ENCODE measurements at places on chromosomes 5 and 9.

DNA sequence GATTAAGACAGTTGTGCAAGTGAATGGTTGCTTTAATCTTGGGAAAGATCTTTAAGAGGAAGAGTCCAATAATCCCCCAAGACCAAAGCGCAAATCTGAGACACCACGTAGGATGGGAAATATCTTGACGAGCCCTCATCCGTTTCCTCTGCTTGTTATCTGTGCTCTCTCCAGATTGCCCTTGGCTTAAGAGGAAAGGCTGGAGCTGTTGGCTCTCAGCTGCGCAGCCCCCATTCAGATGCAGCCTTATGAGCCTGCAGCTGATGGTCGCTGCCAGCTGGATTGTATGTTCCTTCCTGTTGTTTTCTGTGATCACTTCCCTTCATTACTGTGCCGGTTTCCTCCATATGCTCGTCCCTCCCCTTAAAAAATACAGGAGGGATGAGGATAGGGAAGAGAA is 47.7 kb downstream of the PWWP2A start:
- DNase-seq = no peak

DNA sequence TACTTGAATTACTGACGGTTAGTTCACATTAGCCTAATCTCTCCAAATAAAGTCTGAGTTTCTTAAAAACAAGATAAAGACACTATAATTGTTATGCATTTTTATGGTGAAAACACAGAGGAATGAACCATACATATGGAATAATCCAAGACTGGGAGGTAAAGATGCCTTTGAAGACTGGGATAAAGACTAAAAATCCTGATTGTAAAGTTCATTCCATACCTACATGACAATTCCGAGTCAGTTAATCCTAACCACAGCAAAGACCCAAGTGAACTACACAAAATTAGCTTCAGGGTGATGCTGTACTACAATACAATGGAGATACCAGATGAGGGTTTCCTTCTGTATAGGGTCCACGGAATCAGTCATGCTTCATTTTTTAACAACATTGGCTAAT is 6.3 kb downstream of the AP3B1 start:
- no peak for DNase-seq

DNA sequence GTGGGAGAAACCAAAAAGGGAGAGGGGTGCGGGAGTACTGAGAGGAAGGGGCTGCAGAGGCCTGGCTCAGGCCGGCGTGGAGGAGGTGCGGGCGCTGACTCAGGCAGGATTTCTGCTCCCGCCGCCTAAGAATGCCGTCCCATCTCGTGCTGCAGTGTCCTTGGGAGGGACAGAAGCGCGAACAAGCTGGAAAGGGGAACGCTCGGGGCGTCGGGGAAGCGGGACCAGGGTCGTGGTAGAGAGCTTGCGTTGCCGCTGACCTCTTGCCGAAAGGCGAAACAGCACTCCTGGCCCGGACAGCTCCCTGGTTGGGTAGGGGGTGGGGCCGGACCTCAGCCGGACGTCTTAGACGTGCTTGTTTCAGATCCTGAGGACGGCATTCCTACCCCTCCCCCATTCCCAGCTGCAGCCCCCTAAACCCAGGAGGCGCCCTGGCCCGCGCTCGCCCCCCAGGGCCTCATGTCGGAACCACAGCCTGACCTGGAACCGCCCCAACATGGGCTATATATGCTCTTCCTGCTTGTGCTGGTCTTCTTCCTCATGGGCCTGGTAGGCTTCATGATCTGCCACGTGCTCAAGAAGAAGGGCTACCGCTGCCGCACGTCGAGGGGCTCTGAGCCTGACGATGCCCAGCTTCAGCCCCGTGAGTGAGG is 1.1 kb downstream of the RELL2 start:
- peak; percentile 66 for DNase-seq

DNA sequence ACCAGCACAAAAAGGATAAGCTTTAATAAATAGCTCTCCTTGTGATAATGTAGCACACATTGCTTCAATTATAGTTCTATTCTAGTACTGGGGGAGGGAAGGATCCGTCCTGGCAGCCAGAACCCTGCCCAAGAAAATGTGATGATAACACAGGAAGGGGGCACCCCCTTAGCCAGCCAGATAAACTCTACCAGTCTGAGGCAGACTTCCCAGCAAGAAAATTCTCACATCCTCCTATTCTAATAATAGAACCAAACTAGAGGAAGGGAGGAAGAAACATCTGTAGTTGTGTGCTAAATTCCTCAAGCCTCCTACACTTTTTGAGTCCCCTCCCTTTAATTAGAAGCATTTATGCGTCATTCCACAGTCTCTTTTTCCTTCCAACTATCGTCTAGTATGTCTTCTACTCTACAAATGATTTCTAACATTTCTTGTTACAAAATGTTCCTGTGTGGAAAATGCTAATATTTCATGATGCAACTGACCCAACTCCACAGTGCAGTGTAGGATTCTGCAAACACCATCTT is 261.0 kb downstream of the SEMA5A start:
- DNase-seq = no peak

GRCh38 chr9:84067821-84068220 is 87.2 kb downstream of the RMI1 start:
- DNase-seq = no peak

- DNase-seq = no peak
Measured at GRCh38 chr9:131834721-131835120, 94.8 kb upstream of the RAPGEF1 start.

GRCh38 chr5:134543820-134544614 is 18.5 kb downstream of the JADE2 start:
- peak; percentile 74 for DNase-seq

DNA sequence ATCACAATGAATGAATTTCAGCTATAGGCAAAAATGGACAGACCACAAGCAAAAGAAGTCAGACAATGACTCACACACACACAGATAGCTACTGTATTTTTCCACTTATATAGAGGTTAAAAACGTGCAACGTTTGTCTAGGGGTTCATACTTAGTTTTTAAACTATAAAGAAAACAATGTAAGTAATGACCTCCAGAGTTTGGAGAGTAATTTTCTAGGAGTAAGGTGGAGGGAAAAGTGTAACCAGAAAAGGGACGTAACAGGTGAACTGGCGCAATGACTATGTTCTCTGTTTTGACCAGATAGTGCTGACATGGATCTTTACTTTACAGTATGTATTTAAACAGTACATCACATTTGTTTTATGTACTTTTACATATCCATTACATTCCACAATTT is 51.1 kb downstream of the FNIP1 start:
- DNase-seq = no peak

DNA sequence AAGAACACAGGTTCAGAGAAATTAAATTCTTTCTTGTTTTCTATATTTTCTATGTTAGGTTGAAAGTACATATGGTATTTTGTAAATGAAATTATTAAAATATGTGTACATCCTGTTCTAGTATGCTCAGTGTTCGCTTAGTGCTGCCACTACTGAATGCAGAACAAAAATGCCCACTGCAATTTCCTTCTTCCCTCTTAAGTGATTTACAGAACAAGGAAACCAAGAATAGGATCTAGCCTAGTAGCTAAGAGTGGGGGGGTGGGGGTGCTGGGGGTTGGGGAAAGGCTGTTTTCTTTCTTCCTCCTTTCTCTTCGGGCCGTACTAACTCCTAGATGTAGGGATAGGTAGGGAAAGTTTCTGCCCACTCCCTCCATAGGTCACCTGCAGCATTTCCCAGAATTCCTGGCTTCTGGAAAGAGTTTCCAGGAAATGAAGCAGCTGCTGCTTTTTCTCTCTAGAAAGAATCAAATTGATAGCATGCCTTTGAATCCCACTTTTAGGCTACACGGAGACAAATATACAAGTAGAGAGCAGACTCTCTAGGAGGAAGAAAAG is 15.7 kb downstream of the SPATA9 start:
- no peak for DNase-seq

DNA sequence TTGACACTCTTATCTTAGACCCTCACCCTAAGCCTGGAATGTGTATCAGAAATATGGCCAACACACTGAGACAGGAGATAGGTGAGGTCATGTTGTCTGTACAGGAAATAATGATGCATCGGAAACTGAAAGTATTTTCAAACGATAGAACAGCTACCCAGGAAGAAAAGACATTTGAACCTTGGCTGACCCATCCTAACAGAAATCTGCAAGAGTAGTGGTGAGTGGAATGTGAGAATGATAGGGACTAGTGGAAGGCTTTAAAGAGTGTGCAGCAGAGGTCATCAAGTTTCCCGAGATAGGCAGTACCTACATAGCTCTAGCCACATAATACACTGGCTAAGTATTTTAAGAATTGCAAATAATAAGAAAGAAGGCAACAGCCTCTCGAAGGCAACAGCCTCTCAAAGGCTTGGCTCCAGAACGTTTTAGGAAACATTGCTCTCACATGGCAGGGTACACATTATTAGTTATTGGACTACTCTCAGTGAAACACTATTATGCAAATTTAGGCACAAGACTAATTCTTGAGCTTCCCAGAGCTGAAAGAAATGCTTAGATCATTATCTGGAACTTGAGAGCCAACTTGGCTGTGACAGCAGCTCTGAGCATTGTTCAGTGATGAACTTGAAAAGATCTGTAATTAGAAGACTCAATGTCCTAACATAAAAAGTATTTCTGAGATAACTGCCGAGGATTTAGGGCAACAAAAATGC is 133.1 kb upstream of the FBXL7 start:
- DNase-seq = no peak

DNA sequence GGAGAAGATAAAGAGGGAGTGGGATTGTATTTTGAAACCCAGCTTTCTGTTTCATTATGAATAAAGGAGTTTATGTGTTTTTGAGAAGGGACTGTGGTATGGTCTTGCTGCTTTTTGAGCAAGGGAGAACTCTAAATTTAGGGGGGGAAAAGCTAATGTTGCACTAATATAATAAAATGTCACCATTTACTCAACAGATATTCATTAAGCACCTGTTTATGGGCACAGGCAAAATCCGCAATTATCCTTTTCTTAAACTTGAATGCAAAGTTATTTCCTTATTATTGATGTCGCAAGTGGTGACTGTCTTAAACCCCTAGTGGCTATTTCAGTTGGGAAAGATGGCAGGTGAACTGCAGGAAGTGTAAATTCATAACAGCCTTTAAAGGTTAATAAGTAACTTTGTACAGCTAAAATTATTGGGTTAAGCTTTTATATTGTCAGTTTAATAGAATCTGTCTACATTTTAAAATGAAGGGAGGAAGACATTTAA is 1.5 kb downstream of the CDC42SE2 start:
- peak; percentile 77 for DNase-seq

GRCh38 chr5:100827481-100827889 is 75.6 kb downstream of the ST8SIA4 start:
- DNase-seq = no peak

GRCh38 chr9:109639674-109640579 is 140.1 kb upstream of the PALM2AKAP2 start:
- no peak for DNase-seq

DNA sequence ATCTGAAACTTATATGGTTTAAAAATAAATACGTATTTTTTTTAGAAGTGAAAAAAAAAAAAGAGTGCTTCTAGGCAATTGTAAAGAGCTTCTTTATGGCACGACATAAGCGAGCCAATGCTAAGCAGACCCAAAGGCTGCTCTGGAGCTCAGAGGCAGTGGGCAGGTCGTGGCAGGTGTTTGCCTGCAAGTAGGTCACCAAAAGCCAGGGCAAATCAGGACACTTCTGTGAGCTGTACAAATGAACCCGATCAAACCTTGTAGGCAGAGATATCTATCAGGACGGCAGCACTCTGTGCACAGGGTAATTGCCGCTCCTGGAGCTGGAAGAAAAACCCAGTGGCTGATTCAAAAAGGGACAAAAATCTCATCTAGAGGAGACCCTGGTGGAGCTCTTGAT is 75.9 kb downstream of the IRX2 start:
- DNase-seq = no peak

GRCh38 chr9:36967997-36968396 is 66.1 kb downstream of the PAX5 start:
- no peak for DNase-seq

DNA sequence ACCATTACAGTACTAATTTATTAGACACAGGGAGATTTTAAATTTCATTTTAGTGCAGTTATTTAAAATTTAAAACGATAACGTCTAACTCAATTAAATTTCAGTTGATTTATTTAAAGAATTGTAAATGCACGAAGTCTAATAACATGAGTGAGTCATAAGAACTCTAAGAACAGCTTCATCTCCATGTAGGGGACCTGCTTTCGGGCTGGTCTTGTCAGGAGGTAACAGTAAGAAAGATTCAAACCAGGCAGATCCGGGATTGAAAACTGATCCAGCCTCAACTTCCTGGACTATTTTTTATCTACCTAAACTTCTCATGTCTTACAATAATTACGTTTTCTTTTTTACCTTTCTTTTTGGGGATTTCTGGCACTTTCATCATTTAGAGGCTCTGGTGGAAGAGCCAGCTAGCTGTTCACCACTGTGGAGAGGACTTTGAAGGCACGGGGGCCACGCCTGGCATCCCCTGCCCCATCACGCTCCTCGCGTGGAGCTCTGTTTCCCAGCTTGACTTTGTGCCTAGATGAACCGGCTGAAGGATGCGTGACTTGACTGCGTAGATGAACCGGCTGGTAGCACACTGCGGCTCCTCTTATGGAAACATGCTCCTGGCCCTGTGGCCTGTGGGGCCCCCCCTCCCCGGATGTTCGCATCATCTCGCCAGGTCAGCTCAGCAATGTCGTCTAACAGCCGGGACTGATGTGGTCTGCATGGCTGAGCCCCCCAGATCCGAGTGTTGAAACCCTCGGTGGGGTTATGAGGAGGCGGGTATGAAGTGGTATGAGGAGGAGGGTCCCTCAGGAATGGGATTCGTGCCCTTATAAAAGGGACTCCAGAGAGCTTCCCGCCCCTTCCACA is 26.0 kb downstream of the NDUFS6 start:
- no peak for DNase-seq

DNA sequence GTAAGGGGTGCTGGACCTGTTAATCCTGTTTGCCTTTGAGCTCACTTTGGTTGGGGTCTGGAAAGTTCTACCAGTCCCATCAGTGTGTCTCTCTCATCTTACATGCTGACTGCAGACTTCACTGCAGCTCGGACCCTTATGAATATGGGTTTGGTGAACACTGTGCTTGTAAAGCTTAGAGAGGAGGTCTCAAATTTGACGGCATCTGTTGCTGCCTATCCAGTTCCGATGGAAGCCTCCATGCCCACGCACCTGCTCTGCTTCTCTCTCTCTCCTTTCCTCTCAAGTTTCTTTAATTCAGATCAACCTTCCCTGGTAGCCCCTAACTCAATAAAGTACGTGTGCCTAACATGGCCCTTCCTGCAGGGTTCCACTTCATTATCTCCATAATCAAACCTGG is 217.9 kb downstream of the HSPA4 start:
- DNase-seq = no peak

GRCh38 chr9:89531766-89532165 is 33.9 kb upstream of the SEMA4D start:
- no peak for DNase-seq

DNA sequence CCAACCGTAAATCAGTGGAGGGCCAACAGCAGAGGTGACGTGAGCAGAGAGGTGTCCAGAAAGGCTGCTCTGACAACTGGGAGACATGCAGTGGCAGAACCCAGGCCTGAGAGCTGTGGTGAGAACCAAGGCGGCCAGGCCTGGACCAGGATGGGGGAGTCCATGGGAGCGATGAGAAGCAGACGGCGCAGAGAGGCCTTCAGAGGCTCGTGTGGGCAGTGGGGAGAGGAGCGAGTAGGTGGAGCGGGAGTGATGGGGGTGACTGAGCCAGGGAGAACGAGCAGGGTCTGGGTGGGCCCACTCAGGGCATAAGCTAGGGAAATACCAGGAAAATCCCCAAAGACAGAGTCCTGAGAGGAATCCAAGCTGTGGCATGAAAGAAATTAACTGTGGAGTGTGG is 7.9 kb upstream of the IL3 start:
- DNase-seq = no peak

Measured in NB4 (cell line).